ENCODE measurements at places on chromosomes 3 and 15.

- no peak for DNase-seq
These were observed 52.1 kb downstream of the MYZAP start for GRCh38 chr15:57643826-57644225.

- DNase-seq = no peak
These were observed 8.9 kb upstream of the SGO1 start for GRCh38 chr3:20194793-20195460.

DNA sequence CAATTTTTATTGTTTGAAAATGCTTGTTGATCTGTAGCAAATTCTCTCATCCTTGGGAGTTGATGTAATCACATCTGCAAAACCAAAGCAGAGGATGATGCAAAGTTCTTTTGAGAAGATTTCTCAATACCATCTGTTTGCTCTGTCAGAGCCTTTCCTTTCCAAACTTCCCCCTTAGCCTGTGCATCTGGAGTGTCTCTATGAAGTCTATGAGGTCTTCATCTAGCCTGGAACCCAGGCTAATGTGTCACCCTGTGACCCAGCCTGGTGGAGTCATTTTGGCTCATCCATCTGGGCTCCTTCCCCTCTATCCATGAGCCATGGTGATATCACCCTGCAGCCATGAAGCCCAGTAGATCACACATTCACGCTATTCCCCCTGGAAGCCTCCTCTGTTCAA lies 123.2 kb upstream of the SLC7A14 start:
- DNase-seq = no peak

GRCh38 chr15:48025118-48025517 lies 95.7 kb upstream of the SLC24A5 start:
- DNase-seq = no peak

- no peak for DNase-seq
These were observed 19.0 kb upstream of the CLEC3B start for GRCh38 chr3:45007091-45007490.

DNA sequence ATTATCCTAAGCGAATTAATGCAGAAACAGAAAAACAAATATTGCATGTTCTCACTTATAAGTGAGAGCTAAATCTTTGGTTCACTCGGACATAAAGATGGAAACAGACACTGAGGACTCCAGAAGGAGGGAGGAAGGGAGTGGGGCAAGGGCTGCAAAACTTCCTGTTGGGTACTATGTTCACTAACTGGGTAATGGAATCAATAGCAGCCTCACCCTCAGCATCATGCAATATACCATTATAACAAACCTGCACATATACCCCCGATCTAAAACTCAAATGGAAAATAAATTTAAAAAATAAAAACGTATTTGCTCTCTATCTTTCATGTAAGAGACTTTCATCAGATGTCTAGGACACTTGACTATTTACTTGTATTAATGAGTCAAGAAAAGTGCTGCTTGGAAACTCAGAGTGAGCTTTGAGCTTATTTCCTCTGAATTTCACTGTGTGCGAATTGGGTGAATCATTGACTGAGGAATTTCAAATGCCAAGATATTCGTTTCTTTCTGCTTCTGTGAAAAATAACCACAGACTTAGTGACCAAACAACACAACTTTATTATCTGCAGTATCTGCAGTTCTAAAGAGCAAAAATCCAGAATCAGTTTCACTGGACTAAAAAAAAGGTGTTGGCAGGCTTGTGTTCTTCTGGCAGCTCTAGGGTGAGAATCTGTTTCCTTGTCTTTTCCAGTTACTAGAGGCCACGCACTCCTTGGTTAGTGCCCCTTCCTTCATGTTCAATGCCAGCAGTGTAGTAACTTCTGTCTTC lies 18.4 kb downstream of the TM4SF18 start:
- no peak for DNase-seq

DNA sequence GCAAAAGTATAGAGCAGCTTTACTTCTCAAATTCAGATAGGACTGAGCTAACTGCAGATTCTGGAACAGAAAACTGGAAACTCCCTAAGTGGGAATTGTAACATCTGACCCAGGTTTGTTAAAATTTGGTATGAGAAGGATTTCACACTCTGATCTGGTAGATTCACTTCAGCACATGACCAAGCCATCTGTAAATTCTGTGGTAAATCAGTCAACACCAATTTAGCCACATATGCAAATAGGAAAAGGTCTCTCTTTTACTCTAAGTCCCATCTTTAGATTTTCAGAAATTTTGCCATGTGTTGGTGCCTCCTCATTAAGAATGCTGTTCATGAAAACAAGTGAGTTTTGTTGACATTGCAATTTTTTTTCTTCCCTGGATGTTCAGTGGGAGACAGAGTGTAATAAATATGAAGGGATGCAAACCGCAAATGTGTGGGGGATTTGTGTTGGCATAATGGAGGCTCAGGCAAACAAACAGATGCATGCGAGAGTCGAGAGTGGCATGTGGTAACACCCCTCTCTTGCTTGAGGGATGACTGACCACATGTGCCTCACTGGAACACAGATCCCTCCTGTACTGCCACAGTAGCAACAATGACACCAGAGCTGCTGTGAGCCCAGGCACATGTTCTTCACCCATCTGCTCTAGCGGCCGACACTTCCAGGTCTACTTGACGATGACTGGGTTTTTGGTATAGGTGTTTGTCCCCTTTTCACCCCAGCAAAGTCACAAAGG lies 146.6 kb downstream of the FEZF2 start:
- no peak for DNase-seq

DNA sequence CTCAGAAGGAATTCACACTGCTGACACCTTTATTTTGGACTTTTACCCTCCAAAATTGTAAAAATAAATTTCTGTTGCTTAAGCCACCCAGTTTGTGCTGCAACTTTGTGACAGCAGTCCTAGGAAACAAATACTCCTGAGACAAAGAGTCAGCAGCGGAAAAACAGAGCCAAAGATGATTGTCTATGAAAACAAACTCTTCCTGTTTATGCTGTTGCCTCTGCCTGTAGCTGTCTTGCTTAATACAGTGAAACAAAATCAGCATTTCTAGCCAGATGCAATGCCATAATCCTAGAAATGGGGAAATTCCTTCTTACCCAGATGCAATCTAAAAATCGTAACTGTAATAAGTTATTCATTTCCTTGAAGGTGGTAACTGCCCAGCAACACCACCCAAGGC lies 387.5 kb upstream of the ATP11B start:
- no peak for DNase-seq

DNA sequence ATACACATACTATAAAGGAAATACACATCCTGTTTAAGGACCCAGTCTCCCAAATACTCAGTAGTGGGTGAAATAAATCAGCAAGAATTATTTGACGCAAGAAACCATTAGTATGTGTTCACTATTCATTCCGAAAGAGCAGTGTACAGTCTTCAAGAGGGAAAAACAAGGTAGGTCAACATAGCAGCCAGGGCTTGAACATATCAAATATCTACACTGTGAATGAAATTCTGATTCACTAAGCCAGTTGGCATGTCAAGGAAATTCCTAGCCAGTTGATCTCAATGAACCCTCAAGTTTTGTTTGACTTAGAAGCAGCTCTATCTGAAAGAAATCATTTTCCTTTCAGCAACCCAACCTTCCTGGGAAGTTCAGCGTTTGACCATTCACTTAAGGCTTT lies 99.0 kb downstream of the CNTN3 start:
- no peak for DNase-seq

- DNase-seq = no peak
These were observed 39.7 kb upstream of the VEPH1 start for GRCh38 chr3:157542711-157543500.

DNA sequence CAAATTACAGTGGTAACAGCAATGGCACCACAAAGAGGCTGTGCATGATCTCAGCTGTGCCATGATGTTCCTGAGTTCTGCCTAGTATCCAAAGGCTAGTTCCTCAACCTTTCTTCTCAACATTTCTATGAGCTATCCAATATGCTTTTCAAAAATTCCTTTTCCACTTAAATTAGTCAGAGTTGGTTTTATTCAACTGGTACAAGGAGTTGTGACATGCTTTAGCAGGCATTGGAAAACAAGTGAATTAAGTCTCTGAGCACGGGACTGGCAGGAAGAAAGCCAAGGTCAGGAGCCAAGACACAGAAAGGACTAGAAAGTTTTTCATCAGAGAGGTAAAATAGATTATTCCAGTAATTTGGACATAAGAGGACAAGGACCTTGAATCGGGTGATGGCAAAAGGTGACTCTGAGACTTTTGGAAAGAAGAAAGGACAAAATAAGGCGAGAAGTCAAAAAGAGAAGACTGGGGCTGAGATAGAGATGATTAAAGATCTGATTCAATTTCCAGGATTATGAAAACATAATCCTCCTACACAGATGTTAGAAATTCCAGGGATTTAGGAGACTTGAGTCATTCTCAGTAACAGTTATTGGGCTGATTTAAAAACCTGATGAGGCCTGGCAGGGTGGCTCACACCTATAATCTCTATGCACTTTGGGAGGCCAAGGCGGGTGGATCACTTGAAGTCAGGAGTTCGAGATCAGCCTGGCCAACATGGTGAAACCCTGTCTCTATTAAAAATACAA lies 36.1 kb downstream of the PBRM1 start:
- no peak for DNase-seq

All from Karpas-422 (cell line).